D721Med (cell line): ENCODE measurements at places on chromosomes 1 and 21.
A peak's percentile ranks its signal among the peaks of the same experiment; 100 is the strongest.

GRCh38 chr1:211526101-211526500 is 34.1 kb upstream of the RD3 start:
- no peak for DNase-seq

DNA sequence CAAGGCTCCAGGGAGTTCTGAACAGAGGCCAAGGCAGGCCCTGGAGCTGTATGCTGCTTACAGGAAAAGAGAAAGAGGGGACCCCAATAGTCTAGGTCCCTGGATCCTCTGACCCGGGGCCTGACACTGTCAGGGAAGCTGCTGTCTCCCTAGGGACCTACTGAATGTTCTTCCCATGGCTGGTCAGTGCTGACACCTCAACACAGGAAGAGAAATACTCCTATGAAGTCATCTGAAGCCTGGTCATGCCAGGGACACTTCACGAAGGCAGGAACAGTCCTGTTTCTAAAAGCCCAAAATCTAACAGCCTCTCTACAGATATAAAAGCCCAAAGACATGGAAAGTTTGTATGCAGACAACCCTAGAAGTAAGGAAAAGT is 1.7 kb upstream of the LAD1 start:
- DNase-seq: no peak

DNA sequence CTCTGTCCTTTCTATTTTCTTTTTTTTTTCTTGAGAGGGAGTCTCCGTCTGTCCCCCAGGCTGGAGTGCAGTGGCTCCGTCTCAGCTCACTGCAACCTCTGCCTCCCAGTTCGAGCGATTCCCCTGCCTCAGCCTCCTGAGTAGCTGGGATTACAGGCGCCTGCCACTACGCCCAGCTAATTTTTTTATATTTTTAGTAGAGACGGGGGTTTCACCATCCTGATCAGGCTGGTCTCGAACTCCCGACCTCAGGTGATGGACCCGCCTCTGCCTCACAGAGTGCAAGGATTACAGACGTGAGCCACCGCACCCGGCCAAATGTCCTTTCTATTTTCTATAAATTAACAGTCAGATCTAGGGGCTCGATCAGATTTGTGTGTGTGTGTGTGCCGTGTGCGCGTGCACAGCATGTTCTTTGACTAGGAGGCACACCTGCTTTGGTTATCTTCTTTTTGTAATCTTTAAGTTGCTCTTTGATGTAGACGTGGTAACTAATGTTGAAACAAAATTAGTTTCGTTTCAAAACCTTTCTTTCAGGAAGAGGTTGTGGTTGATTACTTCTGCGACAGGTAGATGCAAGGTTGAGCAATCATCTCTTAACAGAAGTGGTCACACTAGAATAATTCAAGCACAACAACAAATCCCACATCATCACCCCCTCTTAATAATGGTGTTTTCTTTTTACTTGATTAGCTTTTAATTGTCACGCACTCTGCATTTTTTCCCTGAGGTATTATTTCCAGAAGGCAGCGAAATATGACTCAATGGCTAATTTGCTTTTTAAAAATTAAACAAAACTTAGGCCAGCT is 779 bp upstream of the DEGS1 start:
- DNase-seq: peak; percentile 28

- no peak for DNase-seq
Measured at GRCh38 chr1:98051065-98051675, 130.3 kb upstream of the DPYD start.

GRCh38 chr1:22591576-22591975 is 28.3 kb downstream of the EPHA8 start:
- no peak for DNase-seq

DNA sequence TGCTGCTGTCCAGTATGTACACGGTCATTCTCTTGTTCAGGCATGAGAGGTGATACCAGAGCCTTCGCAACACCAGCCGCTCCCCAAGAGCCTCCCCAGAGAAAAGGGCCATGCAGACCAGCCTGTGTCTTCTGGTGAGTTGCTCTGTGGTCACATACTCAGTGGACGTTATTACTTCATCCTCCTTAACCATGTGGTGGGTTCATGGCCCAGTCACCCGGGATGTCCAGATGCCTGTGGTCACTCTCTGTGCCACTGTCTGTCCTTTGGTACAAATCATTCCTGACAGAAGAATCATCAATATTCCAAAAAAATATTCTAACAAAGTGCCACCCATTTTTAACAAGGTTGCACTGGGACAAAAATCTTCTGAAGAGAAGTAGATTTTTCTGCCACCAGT is 8.8 kb upstream of the ZNF124 start:
- DNase-seq: no peak

GRCh38 chr21:33015096-33015495 is 10.6 kb upstream of the OLIG2 start:
- no peak for DNase-seq

DNA sequence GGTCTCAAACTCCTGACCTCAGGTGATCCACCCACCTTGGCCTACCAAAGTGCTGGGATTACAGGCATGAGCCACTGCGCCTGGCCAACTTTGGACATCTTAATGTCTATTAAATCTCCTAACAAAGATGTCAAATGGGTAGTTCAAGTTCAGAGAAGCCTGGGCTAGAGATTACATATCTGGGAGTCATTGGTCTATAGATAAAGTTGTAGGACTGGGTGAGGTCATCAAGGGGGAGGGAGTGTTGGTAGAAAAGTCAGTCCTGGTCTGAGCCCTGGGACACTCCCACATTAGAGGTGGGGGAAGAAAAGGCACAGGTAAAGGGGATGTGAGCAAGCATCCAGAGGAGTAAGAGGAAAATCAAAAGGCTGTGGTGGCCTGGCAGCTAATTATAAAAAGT is 6.6 kb downstream of the UBIAD1 start:
- DNase-seq: no peak

DNA sequence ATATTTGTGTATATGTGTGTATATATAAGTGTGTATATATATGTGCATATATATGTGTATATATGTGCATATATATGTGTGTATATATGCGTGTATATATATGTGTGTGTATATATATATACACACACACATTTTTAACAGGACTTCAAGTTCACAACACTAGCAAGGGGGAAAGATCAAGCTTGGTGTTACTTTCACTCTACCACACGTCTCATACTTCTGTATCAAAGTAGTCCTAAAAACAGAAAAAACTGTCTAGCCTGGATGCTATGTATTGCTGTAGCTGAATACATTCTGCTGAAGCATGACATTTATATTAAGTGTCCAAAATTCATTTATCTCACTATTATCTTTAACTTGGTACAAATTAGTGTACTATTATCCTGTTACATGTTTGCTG is 17.9 kb upstream of the ATP6V1G3 start:
- DNase-seq: no peak

DNA sequence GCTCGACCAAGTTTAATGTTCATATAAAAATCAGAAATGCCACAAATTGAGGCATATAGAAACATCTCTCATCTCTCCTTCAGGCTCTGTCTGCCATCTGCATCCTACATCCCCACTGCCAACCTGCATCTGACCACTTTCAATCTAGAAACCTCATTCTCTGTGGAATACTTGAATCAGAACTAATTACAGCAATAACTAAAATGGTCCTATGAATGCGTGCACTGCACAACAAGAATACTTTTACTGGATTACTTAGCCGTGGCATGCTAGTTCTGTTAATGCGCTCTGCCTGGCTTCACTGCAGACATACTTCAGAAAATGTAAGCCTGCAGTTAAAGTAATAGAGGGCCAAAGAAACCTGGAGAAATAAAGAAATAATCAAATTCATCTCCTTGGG is 89.8 kb upstream of the NR5A2 start:
- DNase-seq: no peak

DNA sequence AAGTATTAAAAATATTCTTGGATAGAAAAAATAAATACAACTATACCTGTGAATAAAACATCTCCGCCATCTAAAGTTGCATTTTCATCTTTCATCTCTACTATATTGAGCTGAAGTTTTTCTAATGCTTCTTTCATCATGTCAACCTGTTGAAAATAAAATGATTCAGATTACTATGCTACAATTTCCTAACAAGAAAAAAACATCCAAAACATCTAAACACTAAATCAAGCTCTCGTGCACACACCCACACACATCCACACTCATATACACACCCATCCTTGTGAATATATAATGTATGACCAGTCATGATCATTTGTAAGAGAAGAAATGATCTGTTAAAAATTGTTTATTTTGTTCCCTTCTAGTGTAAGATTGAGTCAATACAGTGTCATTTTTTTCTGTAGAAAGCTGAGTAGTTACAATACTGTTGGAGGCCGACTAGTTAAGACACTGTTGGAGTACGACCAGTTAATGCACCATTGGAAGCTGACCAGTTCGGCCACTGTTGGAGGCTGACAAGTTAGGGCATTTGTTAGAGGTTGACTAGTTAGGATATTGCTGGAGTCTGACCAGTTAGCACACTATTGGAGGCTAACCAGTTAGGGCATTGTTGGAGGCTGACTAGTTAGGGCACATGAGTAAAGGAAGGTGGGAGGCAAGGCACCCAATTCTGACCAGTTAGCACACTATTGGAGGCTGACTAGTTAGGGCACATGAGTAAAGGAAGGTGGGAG is 82.4 kb upstream of the BCL10 start:
- DNase-seq: no peak

- DNase-seq: no peak
Measured at GRCh38 chr1:29801003-29801402, 564.7 kb downstream of the PTPRU start.

GRCh38 chr21:38438462-38438893 is 59.8 kb downstream of the ERG start:
- no peak for DNase-seq

- DNase-seq: no peak
Measured at GRCh38 chr1:74609810-74610371, 63.7 kb downstream of the ERICH3 start.

- no peak for DNase-seq
Measured at GRCh38 chr1:160855181-160855981, 7.3 kb downstream of the CD244 start.

DNA sequence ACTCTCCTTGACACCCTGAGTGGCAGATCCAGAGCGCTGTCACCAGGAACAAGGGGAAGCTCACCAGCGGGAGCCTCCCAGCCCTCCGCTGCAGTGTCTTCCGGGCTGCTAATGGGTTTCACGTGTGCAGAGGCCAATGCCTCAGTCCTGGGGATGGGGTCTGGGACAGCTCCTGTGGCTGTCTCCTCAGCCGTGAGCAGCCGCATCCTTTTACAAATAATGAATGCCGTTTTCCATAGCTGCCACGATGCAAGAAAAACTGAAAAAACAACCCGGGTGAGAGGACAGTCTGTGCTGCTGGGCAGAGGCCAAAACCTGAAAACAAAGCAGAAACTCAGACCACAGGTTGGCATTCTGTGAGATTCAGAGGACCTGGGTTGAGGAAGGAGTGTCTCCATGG is 212.2 kb upstream of the RAB4A start:
- DNase-seq: no peak

DNA sequence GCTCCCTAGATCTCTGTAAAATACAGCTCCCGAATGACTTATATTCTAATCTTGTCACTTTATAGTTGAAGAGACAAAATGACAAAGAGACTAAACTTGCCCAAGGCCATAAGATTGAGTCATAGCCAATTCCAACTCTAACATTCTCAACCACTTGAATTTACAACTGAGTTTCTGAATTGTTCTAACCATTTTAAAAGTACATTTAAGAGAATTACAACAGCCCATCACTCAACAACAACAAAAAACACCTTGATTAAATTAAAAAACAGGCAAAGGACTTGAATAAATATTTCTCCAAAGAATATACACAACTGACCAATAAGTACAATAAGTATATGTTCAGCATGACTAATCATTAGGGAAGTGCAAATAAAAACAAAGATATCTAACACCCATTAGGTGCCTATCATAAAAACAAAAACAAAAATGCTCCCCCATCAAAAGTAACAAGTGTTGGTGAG is 8.7 kb upstream of the ADCY10 start:
- DNase-seq: no peak

- DNase-seq: no peak
Measured at GRCh38 chr1:222790115-222790514, 24.7 kb upstream of the DISP1 start.

- DNase-seq: no peak
Measured at GRCh38 chr1:171636141-171636540, 14.1 kb downstream of the MYOCOS start.

GRCh38 chr1:153260585-153261280 is 1.2 kb downstream of the LORICRIN start:
- no peak for DNase-seq

DNA sequence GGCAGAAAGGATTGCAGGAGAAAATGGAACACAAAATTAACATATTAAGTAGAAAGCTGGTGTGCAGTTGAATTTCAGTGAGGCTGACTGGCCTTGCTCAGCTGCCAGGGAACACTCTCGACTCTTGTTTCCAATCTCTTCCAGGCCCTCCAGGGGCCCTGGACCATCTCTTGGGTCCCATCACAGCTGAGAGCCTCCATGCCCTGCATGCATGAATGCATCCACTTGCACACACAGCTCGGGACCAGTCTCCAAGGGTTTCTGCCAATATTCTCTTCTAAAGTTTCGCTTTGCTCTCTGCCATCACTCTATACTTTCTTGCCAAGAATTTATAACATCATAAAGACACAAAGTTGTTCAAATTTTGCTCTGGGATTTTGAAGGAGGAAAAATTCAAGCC is 200.3 kb downstream of the DSCAM start:
- no peak for DNase-seq

DNA sequence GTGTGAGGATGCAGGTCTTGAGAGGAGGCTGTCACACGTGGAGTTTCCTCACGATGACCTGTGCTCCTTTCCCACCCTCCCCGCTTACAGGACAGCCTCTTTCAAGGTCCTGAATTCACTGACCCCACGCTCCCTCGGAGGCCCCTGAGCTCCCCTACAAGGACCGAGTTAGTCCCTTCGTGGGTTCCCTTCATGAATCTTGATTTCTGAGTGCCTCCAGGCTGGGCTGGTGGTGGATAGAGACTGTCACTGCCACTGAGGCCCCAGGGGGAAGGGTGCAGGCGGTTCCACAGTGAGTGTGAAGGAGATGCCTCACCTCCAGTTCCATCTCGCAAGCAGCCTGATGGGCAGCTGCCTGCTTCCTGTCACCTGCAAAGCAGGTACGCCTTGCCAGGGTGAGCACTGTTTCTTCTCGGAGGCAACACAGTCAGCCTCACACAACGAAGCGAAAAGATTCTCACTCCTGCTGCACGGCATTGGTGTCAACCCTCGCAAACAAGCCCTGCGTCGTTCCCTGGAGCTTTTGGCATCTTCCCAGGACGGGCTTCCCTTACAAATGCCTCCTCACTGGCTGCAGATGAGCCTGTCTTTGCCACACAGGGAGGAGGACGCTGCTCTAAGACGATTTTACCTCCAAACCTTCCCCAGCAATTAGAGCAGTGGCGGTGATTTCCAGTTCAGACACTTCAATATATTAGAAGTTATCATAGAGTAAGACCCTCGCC is 26.7 kb upstream of the PCP4 start:
- no peak for DNase-seq

DNA sequence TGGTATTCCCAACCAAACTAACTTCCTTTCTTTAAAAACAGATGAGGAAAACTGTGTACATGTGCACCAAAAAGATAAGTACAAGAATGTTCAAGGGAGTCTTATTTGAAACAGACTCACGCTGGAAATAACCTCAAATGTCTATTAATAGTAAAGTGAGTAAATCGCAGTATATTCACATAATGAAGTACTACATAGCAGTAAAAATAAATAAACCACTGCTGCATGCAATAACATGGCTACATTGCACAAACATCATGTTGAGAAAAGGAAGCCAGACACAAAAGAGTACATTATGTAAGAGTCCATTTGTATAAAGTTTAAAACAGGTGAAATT is 5.2 kb upstream of the DENND2D start:
- DNase-seq: no peak

- DNase-seq: no peak
Measured at GRCh38 chr1:86522240-86522639, 24.6 kb upstream of the CLCA4 start.

- no peak for DNase-seq
Measured at GRCh38 chr1:43994071-43994470, 2.7 kb downstream of the CCDC24 start.

- no peak for DNase-seq
Measured at GRCh38 chr1:206679738-206680211, 4.9 kb upstream of the MAPKAPK2 start.
